ENCODE measurements at places on chromosomes 1 and 21. TPM values are rescaled to one million over a fixed set of nuclear protein-coding genes. Genes with fewer than 3 reads are reported as not detected.

Gene LYSMD1
- total RNA-seq = 11.2 TPM

GRCh38 chr1:156668801-156669637, 8.2 kb downstream of the NES start:
- peak overlapping the region; percentile 94 for H3K27ac ChIP-seq
- H3K4me1 ChIP-seq = peaks cover 91% of the 10 kb centered on the region
- peak overlapping the region; percentile 77 for H3K4me3 ChIP-seq
- DNase-seq = no peak
- peaks cover 31% of the 10 kb centered on the region for H3K36me3 ChIP-seq
- H3K27me3 ChIP-seq = peaks cover 47% of the 10 kb centered on the region

- H3K4me1 ChIP-seq = no peaks in the 10 kb centered on the region
- no peak for DNase-seq
- no peak overlapping the region for H3K4me3 ChIP-seq
- H3K27me3 ChIP-seq = no peaks in the 10 kb centered on the region
These were observed 87.0 kb downstream of the DENND1B start for GRCh38 chr1:197688233-197688632.

GRCh38 chr21:22791986-22792560, 1793.9 kb downstream of the NCAM2 start:
- DNase-seq = peak; percentile 4
- H3K27ac ChIP-seq = no peak overlapping the region
- H3K36me3 ChIP-seq = no peaks in the 10 kb centered on the region
- H3K27me3 ChIP-seq = no peaks in the 10 kb centered on the region
- H3K4me1 ChIP-seq = no peaks in the 10 kb centered on the region

DNA sequence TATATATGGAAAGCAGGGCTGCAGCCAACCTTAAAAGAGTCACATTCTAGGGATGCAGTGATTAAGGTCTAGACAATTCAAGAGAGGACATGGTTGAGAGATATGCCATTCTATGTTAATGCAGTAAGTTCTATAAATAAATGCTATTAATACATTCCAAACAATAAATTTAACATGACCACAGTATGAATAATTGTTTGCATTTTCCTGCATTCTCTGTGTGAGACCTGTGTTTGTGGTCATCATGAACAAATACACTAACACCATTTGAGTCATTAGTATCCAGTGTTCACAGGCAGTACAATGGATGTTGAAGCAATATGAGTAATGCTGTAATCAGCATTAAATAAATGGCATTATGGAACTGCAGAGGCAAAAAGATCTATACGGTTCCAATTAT, 5.5 kb upstream of the ZRANB2 start:
- H3K4me3 ChIP-seq = no peak overlapping the region
- no peak for DNase-seq
- H3K36me3 ChIP-seq = no peaks in the 10 kb centered on the region
- no peak overlapping the region for H3K27ac ChIP-seq

DNA sequence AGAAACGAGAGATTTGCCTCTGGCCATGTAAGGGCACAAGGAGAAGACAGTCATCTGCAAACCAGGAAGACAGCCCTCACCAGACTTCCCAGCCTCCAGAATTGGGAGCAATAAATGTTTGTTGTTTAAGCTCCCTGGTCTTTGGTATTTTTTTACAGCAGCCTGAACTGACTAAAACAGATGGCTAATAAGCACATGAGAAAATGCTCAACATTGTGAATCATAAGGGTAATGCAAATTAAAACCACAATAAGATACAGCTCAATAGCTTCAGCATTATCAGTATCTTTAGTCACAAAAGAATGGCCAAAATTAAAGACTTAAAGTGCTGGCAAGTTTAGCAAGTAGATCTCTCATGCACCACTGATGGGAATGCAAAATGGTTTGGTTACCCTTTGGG, 11.7 kb downstream of the UBE2G2 start:
- no peak for DNase-seq
- H3K27ac ChIP-seq = no peak overlapping the region
- H3K27me3 ChIP-seq = no peaks in the 10 kb centered on the region

Gene VSIG8
- not detected for total RNA-seq

DNA sequence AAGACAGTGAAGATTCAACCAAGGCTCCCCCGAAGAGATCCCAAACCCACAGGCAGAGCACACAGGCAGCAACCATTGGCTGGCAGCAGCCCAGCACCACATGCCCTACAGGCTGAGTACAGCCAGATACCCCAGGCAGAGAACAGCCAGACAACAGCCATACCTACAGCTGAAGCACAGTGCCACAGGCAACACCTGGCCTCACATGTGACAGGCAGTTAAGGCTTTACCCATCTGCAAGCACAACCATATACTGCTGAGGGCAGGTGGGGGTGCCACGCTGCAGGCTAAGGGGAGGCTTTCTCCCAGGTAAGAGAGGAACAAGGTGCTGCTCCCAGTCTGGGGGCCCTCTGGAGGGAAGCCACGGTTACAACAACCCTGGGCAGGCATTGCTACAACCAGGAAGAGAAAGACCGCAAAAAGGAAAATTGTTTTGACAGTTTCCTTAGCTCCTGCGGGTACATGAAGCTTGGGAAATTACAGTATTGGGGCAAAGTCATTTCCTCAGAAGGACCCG, 12.3 kb downstream of the CHIT1 start:
- peaks cover 4% of the 10 kb centered on the region for H3K4me1 ChIP-seq
- DNase-seq = no peak
- H3K4me3 ChIP-seq = no peak overlapping the region
- H3K27ac ChIP-seq = no peak overlapping the region
- H3K36me3 ChIP-seq = no peaks in the 10 kb centered on the region
- peaks cover 38% of the 10 kb centered on the region for H3K27me3 ChIP-seq

DNA sequence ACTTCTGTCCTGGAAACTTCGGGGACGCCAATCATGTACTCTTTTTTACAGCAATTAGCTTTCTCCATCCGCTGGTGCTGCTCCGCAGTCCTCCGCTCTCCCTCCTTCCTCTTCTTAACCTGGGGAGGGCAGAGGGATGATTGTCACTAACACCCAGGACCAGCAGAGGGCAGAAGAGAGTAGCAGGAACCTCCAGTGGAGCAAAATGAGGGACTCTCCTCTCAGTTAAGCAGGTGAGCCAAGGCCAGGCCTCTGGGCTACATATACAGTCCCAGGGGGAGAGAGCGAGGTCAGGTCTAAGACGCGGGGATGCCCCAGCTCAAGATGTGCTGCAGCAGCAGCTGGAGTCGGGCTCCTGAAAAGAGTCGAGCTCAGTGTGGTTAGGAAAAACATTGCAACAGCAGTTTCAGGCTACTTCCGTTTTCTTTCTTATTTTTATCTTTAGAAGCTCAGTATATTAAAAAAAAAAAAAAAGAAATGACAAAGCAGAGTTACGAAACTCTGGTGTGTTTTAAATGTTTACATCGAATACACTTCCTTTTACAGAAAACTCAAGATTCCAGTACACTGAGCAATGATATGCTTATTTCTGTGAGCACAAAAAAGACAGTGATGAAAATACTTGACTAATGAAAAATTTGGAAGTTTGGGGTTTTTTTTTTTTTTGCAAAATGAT, 25.7 kb upstream of the NLRP3 start:
- H3K4me1 ChIP-seq = peaks cover 15% of the 10 kb centered on the region
- H3K4me3 ChIP-seq = no peak overlapping the region
- H3K36me3 ChIP-seq = no peaks in the 10 kb centered on the region
- no peak overlapping the region for H3K27ac ChIP-seq
- peaks cover 7% of the 10 kb centered on the region for H3K27me3 ChIP-seq

Gene KCND3
- 0.61 TPM for total RNA-seq

- no peaks in the 10 kb centered on the region for H3K36me3 ChIP-seq
- H3K4me3 ChIP-seq = no peak overlapping the region
- no peak overlapping the region for H3K27ac ChIP-seq
- DNase-seq = no peak
- peaks cover 39% of the 10 kb centered on the region for H3K4me1 ChIP-seq
These were observed 105.7 kb downstream of the PRDM16 start for GRCh38 chr1:3174487-3175247.
